ENCODE measurements at places on chromosomes 2 and 18.

- DNase-seq, result no peak
These were observed 56.9 kb downstream of the WDSUB1 start for GRCh38 chr2:159229476-159230144.

DNA sequence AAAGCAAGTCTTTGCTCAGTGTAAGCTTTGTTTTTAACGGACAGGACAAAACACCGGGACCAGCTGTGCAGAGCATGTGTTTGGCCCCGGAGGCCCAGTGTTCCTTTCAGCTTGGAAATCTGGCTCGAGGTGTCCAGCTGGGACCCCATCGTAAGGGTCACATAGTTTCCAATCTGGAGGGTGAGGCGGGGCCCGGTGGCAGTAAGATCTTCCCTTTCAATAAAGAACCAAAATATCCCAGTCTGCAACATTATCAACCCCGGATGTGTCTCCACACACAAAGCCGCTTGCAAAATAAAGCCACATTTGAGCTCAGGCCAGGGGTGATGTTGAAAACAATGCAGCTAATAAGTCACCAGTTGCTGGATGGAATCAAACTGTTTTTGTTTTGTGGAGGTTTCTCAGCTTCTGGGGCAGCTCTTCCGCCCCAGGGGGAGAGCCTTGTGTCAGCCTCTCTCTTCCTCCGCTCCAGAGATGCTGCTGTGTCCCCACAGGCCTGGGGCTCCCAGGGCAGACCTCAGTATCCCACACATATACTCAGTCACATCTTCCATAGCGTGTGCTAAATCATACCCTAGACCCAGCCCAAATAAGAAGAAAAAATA lies 138.6 kb upstream of the GLI2 start:
- DNase-seq, result no peak

- DNase-seq, result no peak
These were observed 25.4 kb downstream of the KCNG2 start for GRCh38 chr18:79823120-79823519.

GRCh38 chr2:202133200-202133908 lies 60.3 kb downstream of the KIAA2012 start:
- DNase-seq, result no peak

- no peak for DNase-seq
These were observed 27.5 kb downstream of the TMEM178A start for GRCh38 chr2:39693245-39693644.

- DNase-seq, result peak; percentile 85
These were observed 31.1 kb downstream of the HDAC4 start for GRCh38 chr2:239369631-239370161.

- no peak for DNase-seq
These were observed 116.8 kb downstream of the IKZF2 start for GRCh38 chr2:213034585-213034984.

DNA sequence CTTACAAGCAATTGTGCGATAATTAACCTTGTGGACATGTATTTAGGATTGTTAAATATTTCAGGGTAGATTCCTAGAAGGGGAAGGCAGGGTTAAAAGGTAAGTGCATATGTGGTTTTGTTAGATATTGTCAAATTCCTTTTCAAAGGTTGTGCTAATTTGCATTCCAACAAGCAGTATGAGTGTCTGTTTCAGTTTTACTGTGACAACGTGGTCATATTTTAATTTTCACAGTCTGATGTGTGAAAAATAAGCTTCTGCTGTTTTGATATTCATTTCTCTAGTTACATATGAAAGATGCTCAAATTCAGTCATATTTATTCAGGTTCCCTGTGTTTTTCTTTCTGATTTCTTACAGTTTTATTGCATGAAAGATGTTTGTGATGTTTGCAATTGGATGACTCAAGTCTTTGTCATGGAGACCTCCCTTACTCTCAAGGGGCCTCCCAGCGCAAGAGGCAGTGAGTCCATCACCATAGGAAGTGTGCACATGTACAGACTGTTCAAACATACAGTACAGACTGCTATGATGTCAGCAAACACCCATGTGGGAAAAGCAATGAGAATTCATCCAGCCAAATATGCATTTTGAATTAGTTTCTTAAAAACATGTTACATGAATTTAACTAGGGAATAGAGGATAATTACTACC lies 310.8 kb downstream of the GALR1 start:
- no peak for DNase-seq

DNA sequence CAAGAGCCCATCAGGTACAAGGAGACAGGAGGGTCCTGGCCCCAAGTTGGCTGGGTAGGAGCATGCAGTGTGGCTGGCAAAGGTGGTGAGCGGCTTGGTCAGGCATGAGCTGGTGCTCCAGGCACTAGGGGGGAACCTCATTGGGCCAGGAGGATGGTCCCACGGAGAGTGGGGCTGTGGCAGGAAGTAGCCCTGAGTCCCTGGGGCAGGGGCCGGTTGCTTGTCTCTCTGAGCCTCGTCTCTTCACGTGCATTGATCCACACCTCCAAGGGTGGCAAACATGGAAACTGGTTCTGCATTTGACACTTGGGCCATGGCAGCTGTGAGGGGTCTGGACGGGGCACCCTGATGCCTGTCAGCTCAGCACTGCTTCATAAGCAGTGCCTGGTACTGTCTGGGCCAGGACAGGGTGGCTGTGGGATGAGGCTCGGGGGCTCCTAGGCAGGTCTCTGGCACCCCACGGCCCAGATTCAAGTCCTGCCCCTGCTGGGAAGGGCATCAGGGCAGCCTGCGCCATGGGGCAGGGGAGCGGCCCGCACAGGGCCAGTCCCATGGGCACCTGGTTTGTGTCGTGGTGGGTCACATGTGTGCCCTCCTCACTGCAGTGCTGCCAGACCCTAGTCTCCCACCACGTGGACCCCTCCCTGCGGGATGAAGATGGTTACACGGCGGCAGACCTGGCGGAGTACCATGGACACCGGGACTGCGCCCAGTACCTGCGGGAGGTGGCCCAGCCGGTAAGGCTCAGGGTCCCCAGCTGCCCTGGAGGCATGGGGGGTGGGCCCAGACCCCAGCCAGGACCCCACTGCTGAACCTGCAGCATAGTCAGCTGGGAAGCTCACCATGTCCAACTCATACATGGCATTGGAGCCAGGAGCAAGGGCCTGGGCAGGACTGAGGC lies 16.4 kb downstream of the ESPNL start:
- no peak for DNase-seq

DNA sequence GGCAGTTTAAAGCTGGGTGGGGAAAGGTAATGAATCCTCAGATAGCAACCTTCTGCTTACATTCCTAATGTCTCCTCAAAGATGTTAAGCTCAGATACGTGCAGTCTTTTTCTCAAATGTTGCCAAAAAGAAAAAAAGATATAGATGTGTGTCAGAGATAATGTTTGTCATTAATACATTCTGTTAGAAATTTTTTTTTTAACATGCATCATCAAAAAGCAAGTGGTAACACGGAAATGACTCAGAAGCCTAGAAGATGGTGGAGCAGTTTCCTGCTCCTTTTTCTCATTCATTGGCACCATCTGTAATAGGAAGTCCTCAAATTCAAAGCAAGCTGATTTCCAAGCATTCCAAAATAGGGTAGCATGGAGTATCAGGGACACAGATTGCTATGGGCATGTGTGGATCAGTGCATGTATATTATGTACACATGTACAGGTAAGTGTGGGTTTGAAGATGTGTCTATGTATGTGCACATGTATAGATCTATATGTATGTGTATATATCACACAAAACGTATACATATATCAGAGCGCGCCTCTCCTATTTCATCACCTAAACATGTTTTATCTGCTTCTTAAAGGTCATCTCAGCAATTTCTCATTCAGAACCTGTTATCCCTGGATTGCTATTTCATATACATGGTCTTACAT lies 79.9 kb upstream of the ITGB6 start:
- DNase-seq, result no peak

GRCh38 chr18:12278215-12278671 lies 24.1 kb downstream of the CIDEA start:
- no peak for DNase-seq

DNA sequence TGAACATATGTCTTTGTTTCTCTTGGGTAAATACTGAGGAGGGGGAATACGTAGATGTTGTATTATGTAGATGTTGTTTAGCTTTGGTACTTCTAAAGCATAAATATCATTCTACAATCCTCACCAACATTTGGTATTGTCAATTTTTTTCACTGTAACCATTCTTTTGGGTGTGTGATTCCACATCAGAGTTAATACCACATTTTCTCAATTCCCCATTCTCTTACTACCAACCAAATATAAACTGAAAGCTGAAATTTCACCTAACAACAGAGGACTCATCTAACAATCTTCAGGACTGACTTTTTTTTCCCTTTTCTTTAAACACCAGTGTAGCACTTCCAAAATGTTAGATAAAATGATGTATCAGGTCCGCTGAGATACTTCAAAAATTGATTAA lies 120.7 kb upstream of the RIOK3 start:
- DNase-seq, result no peak

DNA sequence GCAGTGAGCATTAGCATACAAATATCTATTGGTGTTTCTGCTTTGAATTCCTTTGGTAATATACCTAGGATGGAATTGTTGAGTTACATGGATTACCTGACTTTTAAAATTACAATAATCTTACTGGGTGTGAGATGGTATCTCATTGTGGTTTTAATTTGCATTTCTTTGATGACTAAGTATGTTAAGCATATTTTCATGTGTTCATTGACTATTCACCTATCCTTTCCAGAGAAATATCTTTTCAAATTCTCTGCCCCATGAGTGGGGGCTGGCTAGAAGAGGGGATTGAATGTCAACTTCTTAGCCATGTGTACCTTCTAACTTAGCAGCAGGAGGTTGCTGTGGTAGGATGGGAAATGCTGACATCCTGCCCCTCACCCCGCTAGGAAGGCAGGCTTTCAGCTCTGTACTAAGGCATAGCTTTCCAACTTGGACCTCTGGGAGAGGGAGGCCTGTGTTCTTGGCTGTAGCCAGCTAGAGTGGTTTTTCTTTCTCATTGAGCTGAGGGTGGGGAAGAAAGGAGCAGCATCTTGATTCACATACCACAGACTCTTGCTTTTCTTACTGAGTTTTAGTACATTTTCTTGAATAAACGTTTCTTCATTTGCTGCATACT lies 63.3 kb upstream of the TTC27 start:
- no peak for DNase-seq

DNA sequence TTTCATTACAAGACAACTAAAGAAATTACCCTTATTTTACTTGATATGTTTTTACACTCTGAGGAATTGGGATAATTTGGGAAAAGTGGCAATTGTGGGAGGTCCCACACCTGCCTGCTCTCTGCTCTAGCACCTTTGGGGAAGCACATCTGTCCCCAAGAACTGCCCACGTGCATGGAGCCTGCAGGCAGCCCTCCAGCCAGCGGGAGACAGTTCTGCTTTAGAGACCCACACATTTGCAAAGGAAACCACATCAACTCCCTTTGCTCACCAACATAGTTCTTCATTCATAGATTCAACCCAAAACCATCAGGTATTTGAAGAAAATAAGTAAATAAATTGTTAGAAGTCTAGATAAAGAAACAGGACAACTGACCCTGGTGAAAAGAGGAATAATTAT lies 239.9 kb upstream of the ID2 start:
- DNase-seq, result no peak

DNA sequence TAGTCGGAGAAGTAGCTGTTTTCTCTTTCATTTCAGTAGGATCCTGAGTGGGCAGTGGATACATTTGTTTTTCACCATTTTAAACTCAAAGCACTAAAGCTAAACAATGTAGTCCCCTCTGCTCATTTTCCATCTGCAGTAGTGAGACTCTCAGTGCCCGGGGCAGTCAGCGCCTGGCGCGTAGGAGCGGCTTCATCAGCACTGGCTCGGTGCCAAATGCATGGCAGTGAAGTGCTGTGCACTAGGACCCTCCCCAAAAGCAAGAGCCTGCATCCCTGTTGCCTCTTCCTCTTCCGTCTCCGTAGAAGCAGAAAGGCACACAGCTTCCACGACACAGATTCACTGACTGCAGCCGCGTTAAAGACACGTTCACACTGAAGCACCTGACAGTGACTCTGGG lies 19.0 kb upstream of the ESPNL start:
- no peak for DNase-seq

DNA sequence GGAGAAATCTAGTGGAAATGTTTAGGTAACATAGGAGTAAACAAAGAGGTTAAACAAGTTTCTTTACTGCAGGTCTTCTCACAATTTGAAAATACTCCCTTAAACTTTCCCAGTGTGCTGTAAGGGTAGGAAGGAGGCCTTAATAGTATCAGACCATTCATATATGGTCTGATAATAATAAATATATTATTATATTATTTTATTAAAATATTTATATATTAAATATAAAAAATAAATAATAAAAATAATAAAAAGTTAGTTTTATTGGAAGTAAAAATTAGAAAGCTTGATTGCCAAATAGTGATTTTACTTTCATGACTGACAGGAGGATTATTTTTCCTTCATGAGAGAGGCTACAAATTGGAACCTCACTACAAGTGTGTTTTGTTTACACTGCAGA lies 7.1 kb downstream of the NOSTRIN start:
- DNase-seq, result no peak

DNA sequence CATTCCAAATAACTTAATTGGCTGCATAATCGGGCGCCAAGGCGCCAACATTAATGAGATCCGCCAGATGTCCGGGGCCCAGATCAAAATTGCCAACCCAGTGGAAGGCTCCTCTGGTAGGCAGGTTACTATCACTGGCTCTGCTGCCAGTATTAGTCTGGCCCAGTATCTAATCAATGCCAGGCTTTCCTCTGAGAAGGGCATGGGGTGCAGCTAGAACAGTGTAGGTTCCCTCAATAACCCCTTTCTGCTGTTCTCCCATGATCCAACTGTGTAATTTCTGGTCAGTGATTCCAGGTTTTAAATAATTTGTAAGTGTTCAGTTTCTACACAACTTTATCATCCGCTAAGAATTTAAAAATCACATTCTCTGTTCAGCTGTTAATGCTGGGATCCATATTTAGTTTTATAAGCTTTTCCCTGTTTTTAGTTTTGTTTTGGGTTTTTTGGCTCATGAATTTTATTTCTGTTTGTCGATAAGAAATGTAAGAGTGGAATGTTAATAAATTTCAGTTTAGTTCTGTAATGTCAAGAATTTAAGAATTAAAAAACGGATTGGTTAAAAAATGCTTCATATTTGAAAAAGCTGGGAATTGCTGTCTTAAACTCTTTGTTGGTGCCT lies 1.4 kb downstream of the PCBP1 start:
- DNase-seq, result no peak

DNA sequence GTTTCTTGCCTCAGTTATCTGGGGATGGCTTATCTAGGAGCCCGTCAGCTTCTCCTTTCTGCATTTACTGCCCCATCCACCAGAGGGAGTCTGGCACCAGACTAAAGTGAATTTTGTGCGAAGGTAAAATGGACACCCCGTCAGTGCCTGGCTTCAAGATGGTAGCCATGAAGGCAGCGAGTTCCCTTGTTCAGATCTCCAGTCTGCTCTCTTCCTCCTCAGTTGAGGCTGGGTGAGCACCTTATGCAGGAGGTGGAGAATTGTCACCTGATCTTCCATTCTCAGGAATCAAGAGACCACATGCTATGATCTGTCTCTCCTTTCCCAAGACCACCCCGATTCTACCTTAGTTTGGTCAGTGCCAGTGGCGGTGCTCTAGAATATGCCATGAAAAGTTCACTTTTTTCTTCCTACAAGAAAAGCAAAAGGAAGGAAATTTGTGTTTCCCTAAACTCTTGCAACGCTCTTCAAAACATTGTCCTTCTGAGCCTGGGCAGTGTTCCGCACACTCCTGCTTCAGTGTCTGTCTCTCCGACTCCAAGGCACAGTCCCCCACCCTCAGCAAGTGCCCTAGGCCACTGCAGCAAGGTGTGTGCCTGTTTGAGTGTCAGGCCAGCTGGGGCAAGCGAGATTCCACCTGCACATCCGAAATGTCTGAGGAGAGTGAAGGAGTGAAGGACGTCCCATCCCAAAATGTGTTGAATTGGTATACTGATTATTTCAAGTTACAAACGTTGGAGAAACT lies 168.6 kb downstream of the SS18 start:
- peak; percentile 14 for DNase-seq

GRCh38 chr2:33275689-33276444 lies 200.6 kb upstream of the RASGRP3 start:
- DNase-seq, result no peak
